Stimulated activated CD4-positive, alpha-beta T cell treated with anti-CD3 and anti-CD28 coated beads, Interleukin-12 subunit alpha, Interleukin-12 subunit beta, amount 100 ng/mL, for 4 hours (primary cell): ENCODE measurements at places on chromosomes 2 and 18.
A peak's percentile ranks its signal among the peaks of the same experiment; 100 is the strongest.

- DNase-seq, result no peak
These were observed 23.4 kb upstream of the CERS6 start for GRCh38 chr2:168432565-168433186.

DNA sequence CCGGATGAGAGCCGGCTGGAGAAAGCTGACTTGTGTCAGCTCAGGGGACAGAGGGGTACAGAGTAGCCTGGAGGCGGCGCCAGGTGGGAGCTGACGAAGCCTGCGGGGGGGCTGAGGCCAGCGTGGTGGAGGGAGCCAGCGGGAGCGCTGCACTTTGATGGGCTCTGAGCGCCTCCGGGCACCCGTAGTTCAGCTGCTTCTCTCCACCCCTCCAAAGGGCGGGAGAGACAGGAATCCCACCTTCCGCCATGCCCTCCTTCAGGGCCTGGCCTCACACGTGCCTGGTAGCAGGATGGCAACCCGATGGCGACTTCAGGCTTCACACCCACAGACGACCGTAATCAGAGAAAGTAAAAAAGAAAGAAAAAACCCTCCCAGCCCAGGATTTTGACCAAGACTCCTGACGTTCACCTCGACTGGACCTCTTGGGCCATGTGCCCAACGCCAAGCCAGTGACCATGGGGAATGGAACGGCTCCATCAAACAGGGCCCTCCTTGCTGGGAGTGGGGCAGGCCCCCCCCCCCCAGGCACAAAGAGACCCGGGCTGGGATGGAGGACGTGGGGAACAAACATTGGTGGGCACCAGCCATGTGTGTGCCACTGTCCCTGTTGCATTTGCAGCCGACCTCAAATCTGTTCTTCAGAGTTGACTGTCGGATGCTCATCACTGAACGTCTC lies 60.7 kb upstream of the ASAP2 start:
- no peak for DNase-seq

DNA sequence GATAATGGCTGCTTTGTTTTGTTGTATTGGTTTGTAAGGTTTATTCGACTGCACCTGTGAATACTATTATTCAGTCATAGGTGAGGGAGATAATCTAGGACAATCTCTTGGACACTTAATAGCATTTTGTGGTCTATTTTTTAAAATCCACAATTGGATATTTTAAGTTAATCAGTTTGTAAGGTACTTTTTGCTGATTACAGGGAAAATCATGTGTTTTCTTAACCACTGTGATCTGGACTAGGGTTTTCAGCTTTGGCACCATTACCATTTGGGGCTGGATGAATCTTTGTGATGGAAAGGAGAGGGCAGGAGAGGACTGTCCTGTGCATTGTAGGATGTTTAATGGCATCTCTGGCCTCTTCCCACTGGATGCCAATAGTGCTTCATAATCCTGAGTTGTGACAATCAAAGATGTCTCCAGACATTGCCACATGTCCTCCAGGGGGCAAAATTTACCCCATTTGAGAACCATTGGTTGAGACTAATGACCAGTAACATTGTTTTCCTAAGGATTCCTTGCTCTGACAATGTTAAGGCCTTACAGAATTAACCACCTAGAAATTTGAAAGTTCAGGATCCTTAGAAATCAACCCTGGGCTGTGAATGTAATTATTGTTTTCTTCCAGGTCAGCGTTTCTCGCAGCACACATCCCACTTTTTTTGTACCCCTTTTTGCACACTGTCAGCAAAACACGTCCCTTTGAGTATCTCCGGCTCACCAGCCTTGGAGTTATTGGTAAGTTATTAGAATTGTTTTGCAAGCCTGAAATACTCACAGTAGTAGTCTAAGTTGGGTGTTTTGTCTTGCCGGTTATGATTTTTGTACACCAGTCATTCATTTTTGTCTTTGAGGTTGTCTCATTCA lies 15.6 kb downstream of the CNOT9 start:
- no peak for DNase-seq

DNA sequence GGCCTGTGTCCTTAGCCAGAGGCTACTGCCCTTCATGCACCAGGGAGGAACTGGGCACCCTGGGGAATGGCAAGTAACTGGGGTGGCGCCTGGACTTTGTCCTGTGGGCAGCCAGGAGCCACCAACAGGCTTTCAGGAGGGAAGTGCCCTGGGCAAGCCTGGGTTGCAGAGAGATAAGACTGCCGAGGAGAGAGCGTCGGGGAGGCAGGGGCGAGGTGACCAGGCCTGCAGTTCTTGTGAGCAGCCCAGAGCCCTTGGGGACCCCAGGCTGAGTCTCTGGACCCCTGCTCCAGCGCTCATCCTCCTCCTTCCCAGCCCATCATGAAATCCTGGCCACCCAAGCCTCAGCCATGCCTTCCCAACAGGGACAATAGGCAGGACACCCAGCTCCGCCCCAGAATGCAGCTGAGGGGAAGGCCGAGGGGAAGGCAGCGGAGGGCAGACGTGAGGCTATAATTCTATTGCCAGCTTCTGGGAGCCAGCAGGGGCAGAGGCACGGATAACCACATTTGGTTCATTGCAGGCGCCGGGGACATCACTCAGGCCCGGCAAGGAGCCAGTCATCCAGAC lies 25.1 kb downstream of the ADRA2B start:
- DNase-seq, result no peak

DNA sequence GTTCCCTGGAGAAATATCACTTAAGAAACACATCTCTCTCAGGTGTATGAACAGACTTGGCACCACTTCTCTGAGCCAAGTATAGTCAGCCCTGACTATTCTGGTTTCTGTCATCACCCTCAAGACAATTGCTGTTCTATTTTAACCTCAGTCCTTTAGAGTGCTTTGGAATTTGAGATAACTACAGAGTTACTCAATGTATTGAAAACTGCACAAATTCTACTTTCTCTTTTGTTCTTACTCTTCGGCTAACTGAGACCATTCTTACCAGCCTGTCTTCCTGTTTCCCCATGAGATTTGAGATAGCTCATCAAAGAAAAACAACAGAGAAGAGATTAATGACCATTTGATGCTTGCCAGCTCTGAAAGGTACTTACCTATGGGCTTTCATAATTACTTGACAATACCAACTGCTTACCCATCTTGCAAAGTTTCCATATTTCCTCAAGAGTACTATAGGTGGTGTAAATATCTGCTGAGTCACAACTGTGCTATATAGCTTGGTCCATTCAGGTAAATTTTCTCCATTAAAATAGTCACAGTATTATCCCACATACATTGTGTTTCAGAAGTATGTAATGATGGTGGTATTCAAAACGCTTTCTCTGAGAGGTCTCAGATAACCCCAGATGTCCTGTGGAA lies 467.5 kb upstream of the CHST9 start:
- DNase-seq, result no peak

- no peak for DNase-seq
These were observed 95.9 kb downstream of the NCOA1 start for GRCh38 chr2:24586955-24587354.

DNA sequence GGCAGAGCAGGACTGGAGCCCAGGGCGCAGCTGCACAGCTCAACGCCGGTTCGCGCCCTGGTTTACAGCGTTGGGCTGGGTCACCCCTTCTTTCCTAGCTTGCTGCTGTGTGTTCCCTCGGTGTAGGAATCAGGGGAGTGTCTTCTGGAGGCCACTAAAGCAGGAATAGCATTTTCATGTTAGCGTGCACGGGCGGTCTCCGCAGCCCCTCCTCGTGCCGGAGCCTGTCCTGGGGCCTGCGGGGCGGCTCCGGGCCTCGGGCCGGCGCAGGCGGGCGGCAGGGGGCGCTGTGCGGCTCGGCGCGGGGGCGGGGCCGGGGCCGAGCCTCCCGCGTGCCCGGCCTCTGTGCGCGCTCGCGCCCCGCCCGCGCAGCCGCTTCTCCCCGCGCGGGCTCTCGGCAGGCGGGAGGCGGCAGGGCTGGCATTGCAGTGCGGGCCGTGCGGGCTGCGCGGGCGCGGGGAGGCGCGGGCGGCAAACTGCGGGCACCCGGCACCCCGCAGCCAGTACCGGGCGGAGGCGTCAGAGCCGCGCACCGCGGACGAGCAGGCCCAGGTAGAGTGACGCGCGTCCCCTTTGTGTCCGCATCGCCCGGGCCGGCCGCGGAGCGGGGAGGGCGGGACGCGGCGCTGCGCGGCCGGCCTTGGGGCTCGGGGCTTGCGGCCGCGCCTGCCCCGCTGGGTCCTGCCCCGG lies at the start of gene RNF144A:
Gene RNF144A (plus strand): TSS at position 342 of the 690 bp plus-strand sequence. CDS start 79,515 bp downstream, outside the sequence.
- peak; percentile 76 for DNase-seq
